Posterior vena cava (tissue), 2 donors: ENCODE measurements at places on chromosomes 5 and 9. TPM values are rescaled to one million over a fixed set of nuclear protein-coding genes. Genes with fewer than 3 reads are reported as not detected.
A peak's percentile ranks its signal among the peaks of the same experiment; 100 is the strongest.

- DNase-seq, result no peak
Observed at GRCh38 chr9:16595227-16595626, 275.2 kb downstream of the BNC2 start.

DNA sequence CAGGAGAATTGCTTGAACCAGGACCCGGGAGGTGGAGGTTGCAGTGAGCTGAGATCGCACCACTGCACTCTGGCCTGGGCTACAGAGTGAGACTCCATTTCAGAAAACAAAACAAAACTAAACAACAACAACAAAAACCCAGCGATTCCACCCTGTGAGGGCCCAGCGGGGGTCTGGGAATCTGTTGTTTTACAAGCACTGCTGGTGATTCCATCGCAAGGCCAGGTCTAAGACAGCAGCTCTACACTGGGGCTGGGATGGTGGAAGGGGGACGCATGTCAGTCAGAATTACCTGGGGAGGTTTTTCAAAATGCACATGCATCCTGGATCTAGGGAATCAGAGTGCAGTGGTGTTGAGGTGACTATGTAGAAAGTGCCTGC, 90.9 kb downstream of the ANKRD55 start:
- no peak for DNase-seq

DNA sequence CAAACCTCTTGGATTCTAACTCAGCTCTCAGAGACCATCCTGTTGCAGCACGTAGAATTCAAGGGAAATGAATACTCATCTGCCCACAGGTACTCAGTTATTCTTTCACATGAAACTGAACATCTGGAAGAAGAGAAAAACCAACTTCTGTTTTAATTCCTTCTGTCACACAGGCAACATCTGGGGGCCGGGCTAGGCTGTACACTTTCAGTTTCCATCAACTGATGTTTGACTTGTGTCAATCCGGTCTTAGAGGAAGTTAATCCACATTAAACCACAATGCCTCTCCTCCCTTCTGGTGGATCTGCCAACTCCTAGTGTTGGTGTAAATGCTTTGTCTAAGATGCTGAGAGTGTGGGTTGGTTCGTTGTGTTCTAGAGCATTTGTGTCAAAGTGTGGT, 17.6 kb downstream of the DMRT3 start:
- no peak for DNase-seq

GRCh38 chr5:174229514-174230370, 184.2 kb downstream of the NSG2 start:
- no peak for DNase-seq

- DNase-seq, result no peak
Observed at GRCh38 chr5:7823594-7823993, 27.3 kb downstream of the CFAP90 start.

GRCh38 chr5:8196061-8196460, 327.1 kb downstream of the MTRR start:
- DNase-seq, result no peak

Gene TMEM215
- not detected for total RNA-seq

DNA sequence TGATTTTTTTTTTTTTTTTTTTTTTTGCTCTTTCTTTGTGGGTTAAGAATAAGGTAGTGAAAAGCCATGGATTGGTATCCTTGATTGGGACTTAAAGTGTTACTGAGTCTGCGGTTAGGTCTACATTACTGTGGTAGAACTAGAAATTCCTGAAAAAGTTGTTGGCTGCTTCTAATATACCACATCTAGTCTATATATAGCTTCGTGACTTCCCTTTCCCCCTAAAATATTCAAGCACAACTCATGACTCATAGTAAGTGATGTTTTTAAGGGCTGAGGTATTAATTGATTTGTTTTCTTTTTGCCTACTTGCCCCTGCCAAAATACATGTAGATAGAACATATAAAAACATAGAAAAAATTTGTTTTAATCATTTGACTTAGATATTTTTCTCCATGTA, 247.6 kb downstream of the TMEM232 start:
- no peak for DNase-seq

DNA sequence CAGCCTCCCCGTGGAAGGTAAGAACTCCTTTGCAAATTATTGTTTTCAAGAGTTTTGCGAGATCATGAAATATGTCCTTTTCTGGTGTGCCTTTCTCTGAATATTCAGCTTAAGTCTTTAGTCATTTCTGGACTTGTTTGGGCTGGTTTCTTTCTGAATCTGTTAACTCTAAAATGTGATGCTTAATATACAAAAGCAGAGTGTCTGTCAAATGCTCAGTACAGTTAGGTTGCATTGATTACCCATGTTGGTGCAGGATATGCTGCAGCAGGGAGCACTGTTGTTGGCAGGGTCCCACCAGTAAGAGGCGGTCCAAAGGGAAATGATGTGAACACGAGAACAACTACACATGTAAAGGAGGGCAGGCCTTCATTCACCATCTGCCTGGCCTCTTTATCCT, 47.7 kb downstream of the SPTAN1 start:
- DNase-seq, result no peak

Gene CCDC152
- 0.90 TPM for total RNA-seq

Gene HEMGN
- 0.83 TPM for total RNA-seq

Gene CTSL
- total RNA-seq, result 176 TPM

Gene NUTM2G
- total RNA-seq, result not detected

GRCh38 chr5:172887692-172888091, 53.6 kb downstream of the ERGIC1 start:
- DNase-seq, result peak; percentile 87

GRCh38 chr5:1101961-1102713, 9.7 kb downstream of the SLC12A7 start:
- DNase-seq, result no peak

DNA sequence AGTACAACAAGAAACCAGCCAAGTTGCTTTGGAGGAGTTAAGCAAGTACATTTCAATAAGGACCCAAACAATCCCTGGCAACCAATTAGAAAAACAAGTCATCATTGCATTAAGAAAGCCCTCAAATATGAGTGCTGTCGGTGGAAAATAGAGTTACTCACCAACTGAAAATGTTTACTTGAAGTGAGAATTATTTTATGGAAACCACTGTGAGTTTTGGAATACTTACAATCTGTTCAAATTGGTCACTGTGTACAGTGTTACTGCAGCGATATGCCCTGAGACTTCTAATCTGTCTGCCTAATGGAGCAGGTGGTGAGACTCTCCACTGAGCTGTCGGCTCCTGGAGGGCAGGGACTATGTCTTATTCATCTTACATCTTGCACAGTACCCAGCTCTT, 1073.2 kb upstream of the DMAC1 start:
- DNase-seq, result no peak

Gene PCDHA11
- total RNA-seq, result 0.14 TPM

Gene FBP2
- total RNA-seq, result not detected

DNA sequence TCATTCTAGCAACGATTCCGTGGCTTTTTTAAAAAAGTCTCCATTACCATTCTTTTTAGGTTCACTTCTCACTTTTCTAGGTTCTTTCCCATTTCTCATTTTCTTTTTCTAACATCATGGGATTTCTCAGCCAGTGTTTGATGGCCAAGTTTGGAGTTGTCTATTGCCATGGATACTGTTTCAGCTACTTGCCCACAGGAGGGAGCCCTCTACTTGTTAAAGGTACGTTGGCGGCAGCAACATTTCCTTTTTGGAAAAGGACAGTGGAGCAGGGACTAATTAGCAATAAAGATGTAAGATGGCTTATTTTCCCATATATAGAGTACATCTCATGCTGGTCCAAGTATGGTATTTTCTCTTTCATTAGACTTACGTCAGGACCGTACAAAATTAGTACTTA, 2257.5 kb upstream of the C9orf72 start:
- DNase-seq, result no peak

Gene GIN1
- 8.6 TPM for total RNA-seq

DNA sequence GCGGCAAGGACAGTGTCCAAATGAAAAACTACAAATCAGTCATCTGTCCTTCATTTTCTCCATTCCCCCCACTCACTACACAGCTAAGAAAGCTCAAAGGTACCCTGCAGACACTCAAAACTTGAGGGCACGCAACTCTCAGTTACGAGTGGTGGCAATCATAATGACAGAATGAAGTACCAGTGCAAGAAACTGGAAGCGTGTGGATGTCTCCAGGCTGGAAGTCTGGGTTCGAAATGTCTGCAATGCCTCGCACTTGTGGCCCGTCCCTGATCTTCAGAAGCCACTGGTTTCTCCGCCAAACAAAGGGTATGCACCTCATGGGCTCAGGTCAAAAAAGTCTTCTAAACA, 597 bp upstream of the CENPH start:
- no peak for DNase-seq

- DNase-seq, result no peak
Observed at GRCh38 chr9:136858844-136859757, 7.0 kb downstream of the MAMDC4 start.

Gene MARVELD2
- 1.00 TPM for total RNA-seq

DNA sequence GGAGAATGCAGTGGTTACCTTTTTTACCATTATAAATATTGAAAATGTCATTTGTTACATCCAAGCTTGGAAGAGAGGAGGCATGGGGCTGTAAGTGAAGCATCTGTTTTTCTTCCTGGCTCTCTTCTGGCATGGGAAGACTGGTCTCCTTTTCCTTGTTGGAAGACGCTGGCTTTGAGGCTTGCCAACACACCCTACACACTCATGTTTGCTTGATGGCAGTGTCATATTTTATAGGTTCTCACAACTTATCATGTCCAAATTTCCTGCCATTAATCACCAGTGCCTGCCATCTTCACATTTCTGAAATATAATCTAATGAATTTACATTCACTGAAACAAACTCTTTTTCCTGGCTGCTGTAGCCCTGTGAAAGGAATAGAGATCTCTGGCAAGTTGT, 252.9 kb downstream of the MAN2A1 start:
- no peak for DNase-seq

DNA sequence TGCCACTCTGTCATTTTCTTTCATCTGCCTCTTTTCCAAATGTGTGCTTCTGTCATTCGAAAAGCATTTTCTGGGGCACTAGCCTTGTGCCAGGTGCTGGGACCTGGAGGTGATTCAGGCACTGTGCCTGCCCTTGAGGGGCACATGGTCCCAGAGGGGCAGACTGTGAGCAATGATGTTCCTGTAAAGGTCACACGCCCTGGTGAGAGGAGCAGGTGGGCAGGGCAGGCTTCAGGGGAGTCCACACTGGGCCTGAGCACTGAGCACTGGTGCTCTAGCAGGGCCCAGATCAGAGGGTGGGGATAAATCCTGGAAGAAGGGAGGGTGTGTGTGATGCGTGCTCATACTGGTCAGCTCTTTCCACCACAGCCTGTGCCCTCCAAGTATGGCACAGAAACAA, 77.8 kb downstream of the COL15A1 start:
- DNase-seq, result no peak

Gene NEUROG1
- not detected for total RNA-seq

- DNase-seq, result no peak
Observed at GRCh38 chr5:176155922-176156359, 82.3 kb upstream of the SIMC1 start.

DNA sequence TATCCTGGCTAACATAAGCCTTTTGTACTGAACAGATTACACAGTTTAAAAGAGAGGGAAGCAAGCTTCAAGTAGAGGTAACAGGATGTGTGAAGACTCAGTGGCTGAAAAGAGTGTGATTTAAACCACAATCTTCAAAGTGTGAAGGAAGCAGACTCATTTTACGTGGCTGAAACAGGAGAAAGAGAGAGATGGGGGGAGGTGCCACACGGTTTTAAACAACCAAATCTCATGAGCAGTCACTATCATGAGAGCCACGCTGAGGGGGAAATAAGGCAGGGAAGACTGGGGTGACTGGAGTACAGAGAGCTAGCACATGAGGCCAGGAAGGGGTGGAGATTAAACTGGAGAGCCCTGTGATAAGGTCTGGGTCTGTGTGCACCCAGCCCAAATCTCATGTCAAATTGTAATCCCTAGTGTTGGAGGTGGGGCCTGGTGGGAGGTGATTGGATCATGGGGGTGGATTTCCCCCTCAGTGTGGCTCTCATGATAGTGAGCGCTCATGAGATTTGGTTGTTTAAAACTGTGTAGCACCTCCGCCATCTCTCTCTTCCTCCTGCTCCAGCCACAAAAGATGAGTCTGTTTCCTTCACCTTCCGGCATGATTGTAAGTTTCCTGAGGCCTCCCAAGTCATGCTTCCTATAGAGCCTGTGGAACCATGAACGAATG, 318.6 kb upstream of the CD180 start:
- no peak for DNase-seq

DNA sequence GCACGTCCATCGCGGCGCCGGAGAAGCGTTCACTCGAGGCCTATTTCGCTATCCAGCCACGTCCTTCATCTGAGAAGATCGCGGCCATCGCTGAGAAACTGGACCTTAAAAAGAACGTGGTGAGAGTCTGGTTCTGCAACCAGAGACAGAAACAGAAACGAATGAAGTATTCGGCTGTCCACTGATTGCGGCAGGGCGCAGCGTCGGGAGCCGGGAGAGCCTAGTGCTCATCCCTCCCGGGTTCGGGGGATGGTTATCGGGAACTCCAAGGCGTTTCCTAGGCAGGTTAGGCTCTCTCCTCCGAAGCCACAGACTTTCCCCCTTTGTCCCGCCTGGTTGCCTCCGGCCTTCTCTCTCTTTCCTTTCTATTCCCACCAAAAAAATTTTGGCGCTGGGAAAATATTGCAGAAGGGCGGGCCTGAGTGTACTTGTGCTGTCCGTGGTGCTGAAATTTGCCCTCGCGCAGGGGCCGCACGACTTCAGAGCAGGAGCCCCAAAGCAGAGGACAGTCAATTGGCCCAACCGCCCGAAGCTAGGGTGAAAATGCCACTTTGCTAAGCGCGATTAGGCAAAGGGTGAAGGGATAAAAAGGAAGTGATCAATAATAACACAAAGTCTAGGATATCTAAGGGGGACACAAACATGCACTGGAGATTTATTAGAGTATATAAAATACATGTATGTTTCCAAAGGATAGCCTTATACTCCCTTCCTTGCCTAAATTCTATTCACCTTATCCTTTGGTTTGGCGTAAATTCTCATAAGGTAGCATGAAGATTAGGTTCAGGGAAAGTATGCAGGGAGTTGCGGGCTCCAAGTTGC, 1.8 kb downstream of the POU4F3 start:
- DNase-seq, result peak; percentile 88

GRCh38 chr9:131818089-131818488, 78.2 kb upstream of the RAPGEF1 start:
- DNase-seq, result peak; percentile 28

DNA sequence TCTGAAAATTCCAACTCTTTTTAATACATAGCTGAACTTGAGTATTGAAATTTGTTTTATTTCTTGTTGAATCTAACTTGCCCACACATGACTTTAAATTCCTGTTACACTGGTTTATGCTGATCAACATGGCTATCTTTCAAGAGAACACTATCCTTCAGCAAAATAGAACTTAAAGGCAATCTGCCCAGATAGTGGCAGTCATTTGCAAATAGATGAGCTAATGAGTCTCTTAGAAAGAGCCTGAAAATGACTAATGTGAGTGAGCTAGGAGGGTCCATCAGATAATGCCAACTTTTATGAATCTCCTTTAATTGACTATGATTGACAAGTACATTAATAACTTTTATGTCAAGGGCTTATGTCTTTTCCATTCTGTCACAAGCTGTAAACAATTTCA, 1360.8 kb upstream of the C9orf72 start:
- DNase-seq, result no peak

Gene PRELID1
- 91.9 TPM for total RNA-seq

DNA sequence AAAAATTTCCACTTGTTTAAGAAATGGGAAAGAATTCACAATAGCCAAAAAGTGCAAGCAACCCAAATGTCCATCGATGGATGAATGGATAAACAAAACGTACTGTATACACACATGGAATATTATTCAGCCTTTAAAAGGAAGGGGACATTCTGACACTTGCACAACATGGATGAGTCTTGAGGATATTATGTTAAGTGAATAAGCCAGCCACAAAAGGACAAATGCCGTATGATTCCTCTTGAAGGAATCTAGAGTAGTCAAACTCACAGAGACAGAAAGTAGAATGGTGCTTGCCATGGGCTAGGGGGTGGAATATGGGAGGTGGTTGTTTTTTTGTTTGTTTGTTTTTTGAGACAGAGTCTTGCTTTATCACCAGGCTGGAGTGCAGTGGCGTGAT, 3.8 kb upstream of the ATP6V0E1 start:
- DNase-seq, result no peak
